ENCODE measurements at places on chromosomes 16 and 17.

- no peak for DNase-seq
These were observed 6.2 kb downstream of the ENGASE start for GRCh38 chr17:79080761-79081290.

DNA sequence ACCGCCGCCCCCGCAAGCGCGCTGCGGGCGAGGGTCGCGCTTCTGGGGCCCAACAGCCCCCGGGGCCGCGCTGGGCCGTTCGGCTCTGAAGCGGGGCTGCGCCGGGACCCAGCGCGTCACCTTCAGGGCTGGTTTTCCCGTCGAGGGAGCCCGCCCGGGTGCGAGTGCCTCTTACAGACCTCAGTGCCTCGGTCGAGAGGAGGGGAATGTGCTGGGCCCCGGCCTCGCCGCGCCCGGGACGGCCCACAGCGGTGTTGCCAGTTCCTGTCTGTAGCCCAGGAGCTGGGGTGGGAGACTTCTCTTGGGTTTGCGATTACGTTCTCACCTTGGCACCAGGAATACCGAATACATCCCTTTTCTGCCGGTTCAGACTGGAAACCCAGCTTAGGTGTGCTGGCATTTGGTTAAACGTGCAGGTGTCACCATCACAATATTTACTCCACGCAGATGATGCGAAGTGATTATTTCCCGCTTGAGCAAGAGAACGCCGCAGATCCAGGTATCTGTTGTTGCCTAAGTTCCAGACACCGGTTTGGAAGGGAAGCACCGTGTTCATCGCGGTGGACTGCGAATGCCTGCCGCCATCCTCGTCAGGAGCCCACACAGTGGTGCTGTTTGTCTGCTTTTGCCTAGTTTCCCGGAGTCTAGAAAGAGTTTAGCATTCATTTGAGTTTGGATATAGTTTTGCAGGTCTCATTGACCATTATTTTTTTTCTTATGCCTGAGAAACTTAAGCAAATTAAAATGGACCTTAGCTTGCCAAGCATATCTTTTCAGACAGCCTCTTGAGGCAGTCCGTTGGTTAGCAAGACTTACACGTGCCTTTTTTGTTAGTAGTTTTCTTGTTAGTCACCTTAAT lies 914 bp downstream of the MAP1LC3B start:
- DNase-seq = peak; percentile 65

DNA sequence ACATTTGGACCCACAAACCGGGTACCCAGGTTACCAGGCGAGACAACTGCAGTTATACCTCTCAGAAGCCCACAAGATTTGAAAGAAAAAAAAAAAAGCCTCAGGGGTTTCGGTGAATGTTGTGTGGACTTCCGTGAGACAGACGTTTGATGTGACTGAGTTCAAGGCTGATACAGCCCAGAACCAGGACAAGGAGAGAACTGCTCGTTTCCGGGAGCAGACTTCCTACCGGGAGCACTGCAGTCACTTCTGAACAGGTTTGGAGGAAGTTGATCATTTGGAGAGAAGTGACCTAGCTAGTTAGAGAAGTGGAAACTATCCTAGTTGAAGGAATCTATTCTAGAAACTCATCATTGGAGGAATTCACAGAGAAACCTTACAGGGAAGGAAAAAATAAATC lies 847 bp downstream of the CKLF start:
- DNase-seq = peak; percentile 50

DNA sequence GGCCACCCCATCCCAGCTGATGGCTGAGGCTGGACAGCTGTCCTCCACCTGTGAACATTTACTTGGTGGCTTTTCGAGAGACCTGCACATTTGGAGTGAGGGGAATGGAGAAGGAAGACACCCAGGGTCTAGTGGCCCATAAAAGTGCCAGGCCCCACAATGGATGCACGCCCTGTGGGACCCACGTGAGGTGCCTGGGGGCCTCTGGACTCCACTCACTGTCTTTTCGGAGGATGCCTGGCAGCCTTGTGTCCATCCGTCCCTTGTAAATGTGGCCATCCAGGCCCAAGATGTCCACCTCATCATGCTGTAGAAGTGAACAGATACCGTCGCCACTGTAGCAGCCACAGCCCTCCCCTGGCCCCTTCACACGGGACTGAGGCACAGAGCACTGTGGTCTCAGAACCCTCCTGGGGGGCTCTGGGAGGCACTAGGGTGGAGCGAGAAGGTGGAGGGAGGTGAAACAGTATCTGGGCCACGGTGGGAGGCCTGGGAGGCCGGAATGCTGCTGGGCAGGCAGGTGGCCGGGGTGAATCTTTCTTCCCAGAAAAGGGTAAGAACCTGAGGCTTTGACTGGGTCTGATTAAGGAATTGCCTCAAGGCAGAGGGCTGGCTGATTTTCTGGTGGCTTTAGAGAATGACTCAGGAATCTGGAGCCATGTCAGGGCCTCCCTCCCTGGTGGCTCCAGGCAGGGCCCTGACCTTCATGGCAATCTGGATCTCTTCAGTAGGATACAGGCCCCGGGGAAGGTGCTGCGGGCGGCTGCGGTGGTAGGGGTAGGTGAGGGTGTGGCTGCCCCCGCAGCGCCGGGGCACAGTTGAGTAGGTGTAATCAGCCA lies 11.5 kb downstream of the UBALD2 start:
- no peak for DNase-seq

GRCh38 chr17:47076171-47076570 lies 97.1 kb upstream of the RPRML start:
- DNase-seq = no peak

DNA sequence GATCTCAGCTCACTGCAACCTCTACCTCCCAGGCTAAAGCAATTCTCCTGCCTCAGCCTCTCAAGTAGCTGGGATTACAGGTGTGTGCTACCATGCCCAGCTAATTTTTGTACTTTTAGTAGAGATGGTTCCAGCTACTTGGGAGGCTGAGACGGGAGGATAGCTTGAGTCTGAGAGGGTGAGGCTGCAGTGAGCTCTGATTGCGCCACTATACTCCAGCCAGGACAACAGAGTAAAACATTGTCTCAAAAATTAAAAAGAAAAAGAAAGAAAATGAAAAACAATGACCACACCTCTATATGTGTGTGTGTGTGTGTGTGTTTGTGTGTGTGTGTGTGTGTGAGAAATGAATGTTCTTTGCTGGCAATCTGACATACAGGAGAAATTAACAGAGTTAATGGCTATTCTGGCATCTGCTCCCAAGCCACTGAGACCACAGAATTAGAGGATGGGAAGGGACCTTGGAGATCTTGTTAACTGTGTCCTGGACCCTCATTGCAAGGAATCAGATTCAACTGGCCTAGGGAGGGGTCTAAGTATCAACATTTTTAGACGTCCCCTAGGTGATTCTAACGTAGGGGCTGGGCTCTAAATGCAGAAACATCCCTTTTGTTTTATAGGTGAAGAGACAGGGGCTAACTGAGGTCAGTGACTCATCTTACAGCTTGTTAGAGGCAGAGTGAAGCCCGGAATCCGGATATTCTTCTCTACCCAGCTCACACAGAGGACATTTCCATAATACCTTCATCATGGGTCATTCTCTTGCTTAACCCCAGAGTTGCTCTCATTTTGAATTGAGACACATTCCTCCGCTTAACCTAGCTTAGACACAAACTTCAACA lies 16.4 kb upstream of the MARCHF10 start:
- peak; percentile 26 for DNase-seq

- no peak for DNase-seq
These were observed 17.3 kb upstream of the CIITA start for GRCh38 chr16:10859658-10860057.

DNA sequence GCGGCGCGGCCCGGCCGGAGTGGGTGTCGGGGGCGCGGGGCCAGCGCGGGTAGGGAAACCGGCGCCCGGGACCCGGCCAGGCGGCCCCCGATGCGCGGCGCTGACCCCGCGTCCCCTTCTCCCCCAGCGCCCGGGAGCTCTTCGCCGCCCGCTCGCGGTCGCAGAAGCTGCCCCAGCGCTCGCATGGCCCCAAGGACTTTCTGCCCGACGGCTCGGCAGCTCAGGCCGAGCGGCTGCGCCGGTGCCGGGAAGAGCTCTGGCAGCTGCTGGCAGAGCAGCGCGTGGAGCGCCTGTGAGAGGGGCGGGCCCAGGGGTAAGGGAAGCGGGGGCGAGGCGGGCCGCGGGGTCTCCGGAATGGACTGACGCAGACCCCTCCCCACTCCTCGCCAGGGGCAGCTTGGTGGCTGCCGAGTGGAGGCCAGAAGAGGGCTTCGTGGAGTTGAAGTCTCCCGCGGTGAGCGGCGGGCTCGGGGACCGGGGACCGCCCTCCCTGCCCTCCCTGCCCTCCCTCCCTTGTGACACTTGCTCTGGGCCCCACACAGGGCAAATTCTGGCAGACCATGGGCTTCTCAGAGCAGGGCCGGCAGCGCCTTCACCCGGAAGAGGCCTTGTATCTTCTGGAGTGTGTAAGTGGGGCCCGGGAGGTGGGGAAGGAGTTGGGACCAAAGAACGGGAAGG lies 430 bp downstream of the TSEN54 start:
- DNase-seq = peak; percentile 32

- DNase-seq = peak; percentile 47
These were observed 8.3 kb downstream of the FLII start for GRCh38 chr17:18250259-18250658.

- DNase-seq = no peak
These were observed 7.5 kb downstream of the IFI35 start for GRCh38 chr17:43014020-43014648.

DNA sequence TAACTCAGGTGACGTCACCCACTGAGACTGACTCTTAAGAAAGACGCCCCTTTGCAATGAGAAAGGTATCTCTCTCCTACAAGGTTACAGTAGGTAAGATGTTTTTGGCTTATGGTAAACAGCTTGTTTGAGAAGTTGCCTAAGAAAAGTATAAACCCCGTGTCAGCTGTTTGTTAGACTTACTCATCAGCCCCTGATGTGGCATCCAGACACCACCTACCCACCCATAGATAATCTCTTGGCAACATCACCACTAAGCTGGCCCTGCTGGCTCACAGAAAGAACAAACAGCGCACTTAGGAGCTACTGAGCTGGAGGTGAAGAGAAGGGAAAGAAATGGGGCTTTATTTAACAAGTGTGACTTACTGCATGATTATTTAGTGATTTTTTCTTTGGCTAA lies 121.0 kb downstream of the PARN start:
- DNase-seq = no peak

DNA sequence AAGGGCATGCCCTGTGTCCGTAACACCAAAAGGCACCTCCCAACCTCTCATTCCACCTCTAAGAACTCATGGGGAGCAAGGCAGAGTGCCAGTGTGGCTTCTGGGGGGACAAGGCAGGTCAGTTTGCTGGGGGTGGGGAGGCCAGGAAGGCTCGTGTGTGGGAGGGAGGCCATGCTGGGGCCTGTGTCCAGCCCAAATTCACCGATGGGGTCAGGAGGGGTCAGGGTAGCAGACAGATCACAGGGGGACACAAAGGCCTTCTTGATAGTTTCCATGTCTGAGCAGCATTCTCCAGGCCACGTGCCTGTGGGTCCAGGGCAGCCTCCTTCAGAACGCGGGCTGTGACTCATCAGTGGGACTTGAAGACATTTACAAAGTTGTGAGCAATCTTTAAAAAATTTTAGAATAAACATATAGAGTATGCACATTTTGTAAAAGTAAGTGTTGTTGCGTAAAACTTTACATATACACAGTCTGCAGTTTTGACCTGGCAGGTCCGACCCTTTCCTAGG lies 20.9 kb downstream of the SPACA3 start:
- no peak for DNase-seq

GRCh38 chr16:70696952-70697593 lies 11.2 kb upstream of the MTSS2 start:
- peak; percentile 48 for DNase-seq

DNA sequence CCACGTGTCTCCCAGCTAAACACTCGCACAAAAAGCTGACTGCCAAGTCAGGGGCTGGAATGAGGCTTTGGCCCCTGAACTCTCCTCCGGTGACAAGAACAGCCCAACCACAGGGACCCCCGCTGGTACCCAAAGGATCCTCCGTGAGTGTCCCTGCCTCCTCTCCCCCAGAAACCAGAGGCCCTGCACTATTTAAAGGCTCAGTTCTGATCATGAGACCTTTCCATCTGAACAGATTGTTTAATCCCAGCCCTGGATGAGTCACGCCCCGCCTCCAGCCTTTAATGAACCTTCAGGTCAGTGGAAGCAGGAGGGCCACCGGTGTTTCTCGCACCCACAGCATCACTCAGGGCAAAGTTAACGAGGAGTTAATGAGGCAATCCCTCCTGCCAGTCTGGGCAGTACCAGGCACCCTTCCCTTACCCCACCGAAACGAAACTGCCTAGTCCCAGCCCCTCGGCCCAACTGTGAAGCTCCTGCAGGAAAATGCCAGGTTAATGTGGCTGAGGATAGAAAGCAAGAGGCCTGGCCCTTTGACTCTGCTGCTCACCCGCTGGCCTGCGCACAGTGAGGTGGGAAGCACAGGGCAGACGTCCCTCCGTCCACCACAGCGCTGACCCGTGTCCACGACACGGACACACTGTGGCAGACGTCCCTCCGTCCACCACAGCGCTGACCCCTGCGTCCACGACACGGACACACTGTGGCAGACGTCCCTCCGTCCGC lies 32.4 kb downstream of the TIMM22 start:
- DNase-seq = no peak

- DNase-seq = no peak
These were observed 1.3 kb downstream of the FOXC2 start for GRCh38 chr16:86567701-86568581.
